Mesothelial cell of epicardium (in vitro differentiated cells): ENCODE measurements at places on chromosomes 1 and 21. TPM values are rescaled to one million over a fixed set of nuclear protein-coding genes. Genes with fewer than 3 reads are reported as not detected.

Gene FOXD3
- total RNA-seq: not detected in 3 replicates

Gene BATF3
- total RNA-seq: 0.84 to 1.0 TPM (median 1.0 TPM) in 3 replicates

Gene CAMK1G
- total RNA-seq: 3.8 to 5.2 TPM (median 4.5 TPM) in 3 replicates

Gene HIVEP3
- 8.5 to 9.0 TPM (median 8.9 TPM) in 3 replicates for total RNA-seq

Gene FDPS
- total RNA-seq: 153 to 166 TPM (median 162 TPM) in 3 replicates

Gene HORMAD1
- not detected in 3 replicates for total RNA-seq

Gene FCRL4
- total RNA-seq: 0.18 TPM in 1 of 3 replicates, not detected in the others

Gene SLC6A9
- total RNA-seq: 28.4 to 30.9 TPM (median 29.5 TPM) in 3 replicates

Gene ZC3H12A
- total RNA-seq: 8.9 to 11.1 TPM (median 9.2 TPM) in 3 replicates

Gene FABP3
- 4.5 to 6.7 TPM (median 4.6 TPM) in 3 replicates for total RNA-seq

Gene ZZZ3
- total RNA-seq: 63.3 to 66.9 TPM (median 64.5 TPM) in 3 replicates
